Effector CD4-positive, alpha-beta T cell (primary cell): ENCODE measurements at places on chromosomes 4 and X.
A peak's percentile ranks its signal among the peaks of the same experiment; 100 is the strongest.

DNA sequence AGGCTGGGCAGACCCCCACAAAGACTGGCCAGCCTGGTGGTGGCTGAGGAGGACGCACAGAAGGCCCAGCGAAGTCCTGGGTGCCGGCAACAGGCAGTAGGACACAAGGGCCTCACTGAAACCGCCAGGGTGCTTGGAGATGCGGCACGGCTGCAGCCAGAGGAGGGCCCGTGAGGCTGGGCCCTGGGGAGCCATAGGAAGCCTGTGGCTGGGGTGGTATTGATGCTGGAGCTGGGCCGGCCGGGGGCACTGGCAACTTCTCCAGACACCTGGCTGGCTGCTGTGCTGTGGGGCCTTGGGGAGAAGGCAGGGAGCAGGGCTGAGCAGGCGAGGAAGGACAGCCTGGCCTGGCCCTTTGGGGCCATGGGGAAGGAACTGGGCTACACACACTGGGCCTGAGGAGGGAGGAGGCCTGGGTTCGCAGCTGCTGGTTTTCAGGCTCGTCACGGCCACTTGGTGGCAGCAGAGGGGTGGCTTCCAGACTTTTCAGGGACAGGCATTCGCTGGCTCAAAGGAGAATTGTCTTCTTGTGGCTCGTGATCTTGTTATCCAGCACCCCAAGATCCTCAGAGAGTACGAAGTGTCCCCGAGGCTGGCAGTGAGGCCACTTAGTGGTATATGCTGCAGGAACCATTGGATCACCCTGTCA, 37.2 kb downstream of the ATP2B3 start:
- peak; percentile 45 for DNase-seq

DNA sequence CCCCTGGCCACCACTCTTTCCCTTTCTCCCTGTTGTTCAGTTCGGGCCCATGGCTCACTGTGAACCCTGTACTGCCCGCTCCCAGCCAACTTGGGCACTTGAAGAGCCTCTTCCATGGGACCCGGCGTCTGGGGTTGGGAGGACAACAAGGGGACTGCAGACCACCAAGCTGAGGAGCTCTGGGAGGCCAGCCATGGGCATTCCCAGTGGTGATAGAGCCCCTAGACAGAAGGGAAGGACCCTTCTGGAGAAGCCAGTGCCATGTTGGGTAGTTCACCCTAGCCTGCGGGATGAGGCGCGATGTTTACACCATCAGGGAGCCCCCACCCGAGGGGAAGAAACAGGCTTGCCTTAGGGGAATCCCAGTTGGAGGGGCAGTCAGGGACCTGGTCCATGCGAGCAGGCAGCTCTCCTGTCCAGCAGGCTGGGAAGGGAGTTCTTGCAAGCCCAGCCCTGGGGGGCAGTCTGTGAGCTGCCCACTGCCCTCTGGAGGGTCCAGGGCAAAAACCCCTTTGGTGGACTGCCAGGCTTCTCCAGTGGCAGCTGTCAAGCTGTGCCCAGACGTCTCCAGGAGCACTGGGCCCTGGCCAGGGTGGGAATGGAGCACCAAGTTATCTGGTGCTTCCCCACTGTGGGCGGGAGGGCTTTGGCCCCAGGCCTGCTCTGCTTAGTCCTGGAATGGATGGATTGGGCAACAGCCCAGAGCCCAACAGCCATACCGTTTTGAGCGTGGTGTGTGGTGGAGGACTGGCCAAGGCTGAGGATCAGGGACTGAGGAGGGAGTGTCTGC, 23.7 kb upstream of the UBA1 start:
- DNase-seq: no peak

- DNase-seq: peak; percentile 71
Observed at GRCh38 chr4:105474099-105474518, 247 bp upstream of the PPA2 start.

DNA sequence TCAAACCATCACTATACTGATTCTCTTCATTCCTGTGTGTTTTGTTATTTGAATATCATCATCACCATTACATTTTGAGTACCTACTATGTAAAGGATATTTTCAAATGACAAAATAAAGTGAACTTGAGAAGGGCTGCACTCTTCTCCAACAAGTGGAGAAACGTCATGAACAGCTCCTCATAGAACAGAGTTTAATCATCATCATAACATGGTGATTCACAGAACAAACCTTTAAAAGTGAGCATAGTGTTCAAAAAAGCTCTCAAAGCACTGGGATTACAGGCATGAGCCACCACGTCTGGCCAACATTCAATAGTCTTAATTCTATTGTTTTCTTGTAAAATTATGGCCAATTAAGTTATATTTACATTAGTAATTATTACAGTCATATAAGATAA, 993.9 kb downstream of the PDHA2 start:
- DNase-seq: no peak
